ENCODE measurements at places on chromosomes 5 and 9. TPM values are rescaled to one million over a fixed set of nuclear protein-coding genes. Genes with fewer than 3 reads are reported as not detected.

GRCh38 chr5:116479776-116480675 lies 94.6 kb downstream of the SEMA6A start:
- no peak for DNase-seq

DNA sequence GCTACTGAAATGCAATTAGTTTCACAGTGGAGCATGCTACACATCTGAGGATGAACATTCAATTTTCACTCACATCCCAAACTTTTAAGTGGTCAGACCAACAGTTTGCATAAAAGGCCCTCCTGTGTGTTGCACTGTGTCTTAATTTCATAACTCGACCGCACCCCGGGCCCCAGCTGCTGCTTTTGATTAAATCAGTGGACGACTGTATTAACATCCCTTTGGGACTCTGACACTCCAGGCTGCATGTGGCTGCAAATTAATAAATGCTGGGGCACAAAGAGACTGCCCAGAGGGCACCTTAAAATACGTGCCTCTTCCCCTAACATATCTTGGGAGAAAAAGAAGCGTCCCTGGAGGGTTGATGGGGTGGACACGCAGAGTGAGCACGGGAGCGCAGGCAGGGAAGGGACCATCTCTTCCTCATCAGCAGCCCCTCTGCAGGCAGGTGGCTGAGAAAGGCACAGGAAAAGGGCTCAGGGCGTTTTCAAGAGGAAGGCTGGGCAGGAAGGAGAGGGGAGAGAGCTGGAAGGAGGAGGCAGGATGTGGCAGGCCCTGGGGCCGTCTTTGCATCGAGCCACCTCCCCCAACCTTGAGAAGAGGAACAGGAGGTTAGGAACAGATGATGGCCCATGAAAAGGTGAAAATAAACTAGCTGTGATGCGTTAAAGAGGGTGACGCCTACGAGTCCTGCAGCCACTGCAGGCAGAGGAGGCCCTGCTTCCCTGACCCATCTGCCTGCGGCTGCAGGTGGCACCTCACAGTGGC lies 18.6 kb downstream of the MED10 start:
- no peak for DNase-seq

GRCh38 chr9:34457266-34458012 lies 931 bp downstream of the FAM219A start:
- peak; percentile 77 for DNase-seq

DNA sequence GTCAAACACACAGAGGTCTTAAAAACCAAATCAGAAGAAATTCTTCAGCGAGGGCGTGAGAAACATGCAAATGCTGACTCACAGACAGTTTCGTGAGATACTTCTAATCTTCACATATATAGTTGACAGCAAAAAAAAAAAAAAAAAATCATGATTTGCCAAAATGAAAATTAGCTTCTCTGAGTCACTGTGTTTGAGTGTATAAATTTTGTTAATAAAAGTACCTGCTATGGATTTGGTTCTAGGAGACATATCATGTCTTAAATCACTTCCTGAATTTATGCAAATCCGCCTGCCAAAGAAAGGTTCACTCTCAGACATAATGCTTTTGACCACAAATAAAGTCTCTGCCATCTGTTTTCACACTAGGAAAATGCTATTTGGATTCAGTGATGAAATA lies 114.3 kb downstream of the SLC1A3 start:
- no peak for DNase-seq

Gene SLC25A2
- 0.28 TPM for total RNA-seq
